Renal cortex interstitium (tissue), 15 donors: ENCODE measurements at places on chromosomes 4 and X. TPM values are rescaled to one million over a fixed set of nuclear protein-coding genes. Genes with fewer than 3 reads are reported as not detected.

DNA sequence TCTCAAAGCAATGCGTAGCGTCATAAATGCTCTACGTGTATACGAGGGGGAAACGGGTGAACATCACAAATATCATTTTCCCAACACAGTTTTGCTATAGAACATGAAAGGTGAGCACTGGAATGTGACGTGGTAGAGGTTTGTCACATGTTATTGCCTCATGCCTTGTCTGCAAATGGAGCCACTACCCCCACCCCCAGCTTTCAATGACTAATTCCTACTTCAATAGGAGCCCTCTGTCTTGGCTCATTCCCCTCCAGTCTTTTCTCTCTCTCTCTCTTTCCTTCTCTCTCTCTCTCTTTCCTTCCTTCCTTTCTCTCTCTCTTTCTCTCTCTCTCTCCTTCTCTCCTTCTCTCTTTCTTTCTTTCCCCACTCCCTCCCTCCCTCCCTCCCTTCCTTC, 127.0 kb downstream of the STOX2 start:
- DNase-seq: no peak

GRCh38 chr4:32374206-32374605, 1654.0 kb downstream of the PCDH7 start:
- DNase-seq: no peak

- no peak for DNase-seq
Measured at GRCh38 chr4:1112174-1112820, 1.1 kb downstream of the RNF212 start.

GRCh38 chr4:16942491-16942890, 44.0 kb upstream of the LDB2 start:
- no peak for DNase-seq

DNA sequence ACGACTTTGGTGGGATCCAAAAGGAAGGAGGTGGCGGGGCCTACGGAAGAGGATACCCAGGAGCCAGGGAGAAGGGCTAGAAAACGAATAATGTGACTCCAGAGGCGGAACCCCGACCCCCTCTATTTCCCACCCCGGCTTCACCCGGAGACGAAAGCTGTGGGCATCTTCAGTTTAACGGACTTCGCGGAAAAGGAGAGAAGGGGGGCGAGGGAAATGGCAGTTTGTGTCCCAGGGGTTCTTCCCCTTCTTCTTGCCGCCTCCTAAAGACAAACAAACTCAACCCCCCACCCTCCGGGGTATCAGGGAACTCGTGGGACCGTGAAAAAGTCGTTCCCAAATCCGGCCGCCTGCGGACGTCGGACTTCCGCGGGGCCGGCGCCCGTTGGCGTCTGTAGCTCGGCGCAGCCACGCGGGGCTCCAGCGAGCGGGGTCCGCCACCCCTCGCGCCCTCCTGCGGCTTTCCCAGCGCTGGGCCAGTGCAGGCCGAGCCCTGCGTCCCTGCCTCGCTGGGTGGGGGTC, 3.6 kb upstream of the LEF1 start:
- no peak for DNase-seq

DNA sequence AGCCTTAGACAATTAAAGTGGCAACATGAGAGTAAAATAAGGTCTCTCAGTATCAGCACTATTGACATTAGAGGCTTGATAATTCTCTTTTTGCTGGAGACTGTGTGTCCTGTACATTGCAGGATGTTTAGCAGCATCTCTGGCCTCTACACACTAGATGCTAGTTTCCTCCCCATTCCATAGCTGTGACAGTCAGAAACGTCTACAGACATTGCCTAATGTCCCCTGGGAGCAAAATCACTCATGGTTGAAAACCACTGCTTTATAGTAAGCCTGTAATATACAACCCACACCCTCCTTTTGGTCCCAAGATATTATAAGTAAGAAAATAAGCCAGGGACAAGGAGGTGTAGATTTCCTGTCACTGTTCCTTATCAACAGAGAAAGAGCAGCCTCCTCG, 166.0 kb downstream of the FRMPD4 start:
- DNase-seq: no peak

- no peak for DNase-seq
Measured at GRCh38 chr4:99594818-99595217, 20.2 kb downstream of the MTTP start.

DNA sequence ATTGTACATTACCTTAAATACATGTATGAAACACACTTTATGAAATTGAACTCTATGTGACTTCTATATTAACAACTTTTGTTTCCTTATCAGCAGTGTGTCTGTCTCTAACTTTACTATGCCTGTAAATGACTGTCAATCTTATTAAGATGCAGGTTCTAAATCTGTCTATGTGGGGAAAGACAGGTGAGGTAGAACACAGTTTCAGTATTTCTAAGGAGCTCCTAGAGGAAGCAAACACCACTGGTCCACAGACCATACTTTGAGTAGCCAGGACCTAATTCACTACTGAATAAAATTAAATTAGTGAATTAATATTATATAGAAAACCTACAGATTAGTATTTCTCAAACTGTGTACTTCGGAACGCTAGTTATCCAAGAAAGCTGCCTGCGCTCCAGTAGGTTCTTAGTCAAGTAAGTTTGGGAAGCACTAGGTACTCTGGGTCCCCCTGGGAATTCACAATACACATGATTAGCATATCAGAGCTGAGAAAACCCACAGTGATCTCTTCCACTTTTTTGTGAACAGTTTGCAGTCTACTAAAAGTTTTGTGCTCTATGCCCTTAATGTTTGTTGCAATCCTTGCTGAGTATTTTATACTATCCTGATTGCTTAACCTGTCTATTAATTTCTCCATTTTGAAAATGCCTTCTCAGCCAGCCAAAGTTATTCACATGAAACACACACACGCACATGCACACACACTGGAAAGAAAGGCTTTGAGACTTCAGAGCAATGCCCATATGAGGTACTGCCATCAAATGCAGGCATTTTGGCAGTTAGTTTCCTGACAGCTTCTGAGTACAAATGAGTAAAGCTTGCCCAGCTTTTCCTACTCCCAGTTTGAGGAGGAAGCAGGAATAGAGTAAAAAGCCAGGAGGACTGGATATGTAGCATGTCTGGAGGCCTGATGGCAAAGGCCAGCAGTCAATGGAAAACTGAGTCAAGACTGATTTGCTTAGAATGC, 133.6 kb upstream of the CPEB2 start:
- no peak for DNase-seq

DNA sequence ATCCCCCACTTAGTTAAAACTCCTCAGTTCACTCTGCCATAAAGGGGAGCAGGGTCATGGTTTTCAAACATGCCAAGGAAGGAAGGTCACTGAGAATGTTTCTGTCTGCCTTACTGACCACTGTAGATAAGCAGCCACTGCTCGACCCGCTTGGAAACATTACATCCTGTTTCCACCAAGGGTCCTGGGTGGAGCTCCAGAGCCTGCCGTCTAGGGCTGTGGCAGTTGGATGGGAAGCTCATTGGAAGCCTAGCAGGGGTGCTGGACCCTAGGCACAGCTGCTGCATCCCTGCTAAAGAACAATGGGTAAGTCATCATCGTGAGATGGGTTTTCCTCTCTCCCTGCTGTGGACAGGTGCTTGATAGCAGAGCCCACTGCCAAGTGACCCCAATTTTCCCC, 76.0 kb upstream of the SRD5A3 start:
- DNase-seq: no peak

DNA sequence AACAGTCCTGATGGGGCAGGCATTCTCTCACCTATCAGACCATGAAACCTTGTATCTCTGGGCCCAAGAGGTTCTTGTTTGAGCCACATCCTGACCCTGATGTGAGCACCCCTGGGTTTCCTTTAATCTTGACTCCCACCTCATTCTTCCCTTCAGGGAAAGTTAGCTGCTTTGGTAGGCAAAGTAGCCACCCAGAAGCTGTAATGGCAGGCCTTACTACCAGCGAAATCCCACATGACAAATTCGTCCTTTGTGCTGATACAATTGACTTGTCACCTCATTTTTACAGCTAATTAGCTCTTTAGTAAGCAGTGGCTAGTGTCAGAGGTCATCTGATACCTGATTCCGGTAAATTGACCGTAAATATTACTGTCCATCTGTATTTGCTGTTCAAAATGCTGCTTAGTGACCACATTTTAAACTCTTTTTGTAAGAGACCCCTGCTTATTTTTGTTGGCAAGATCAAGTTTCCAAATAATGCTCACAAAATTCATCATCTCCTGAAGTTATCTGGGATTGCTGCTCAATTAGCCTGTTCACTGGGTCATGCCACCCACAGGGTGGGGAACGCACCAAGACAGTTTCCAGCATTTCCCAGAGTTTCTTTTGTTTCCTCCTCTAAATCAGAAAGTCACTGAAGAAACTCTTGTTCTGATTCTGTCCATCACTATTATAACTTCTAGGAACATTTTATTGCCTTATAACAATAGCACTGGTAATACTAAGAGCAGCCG, 329.7 kb downstream of the GPAT3 start:
- DNase-seq: no peak

- DNase-seq: no peak
Measured at GRCh38 chrX:53476371-53476770, 42.2 kb upstream of the HSD17B10 start.

DNA sequence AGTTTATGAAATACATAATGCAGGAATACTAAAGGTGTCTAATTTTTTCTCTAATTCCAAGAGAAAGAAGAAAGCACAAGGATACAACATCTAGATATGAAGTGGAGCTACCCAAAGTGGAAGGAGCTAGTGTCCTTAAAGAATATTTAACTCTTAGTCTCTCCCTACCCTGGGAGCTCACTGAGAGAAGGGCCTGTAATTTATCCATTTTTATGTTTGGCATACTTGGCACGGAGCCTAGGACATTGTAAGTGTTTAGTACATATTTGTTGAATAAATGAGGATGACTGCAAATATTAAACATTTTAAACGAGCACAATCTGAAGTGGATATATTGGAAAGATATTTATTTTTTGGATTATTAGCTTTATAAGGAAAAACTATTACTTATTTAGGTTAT, 674.8 kb downstream of the IQCM start:
- no peak for DNase-seq

DNA sequence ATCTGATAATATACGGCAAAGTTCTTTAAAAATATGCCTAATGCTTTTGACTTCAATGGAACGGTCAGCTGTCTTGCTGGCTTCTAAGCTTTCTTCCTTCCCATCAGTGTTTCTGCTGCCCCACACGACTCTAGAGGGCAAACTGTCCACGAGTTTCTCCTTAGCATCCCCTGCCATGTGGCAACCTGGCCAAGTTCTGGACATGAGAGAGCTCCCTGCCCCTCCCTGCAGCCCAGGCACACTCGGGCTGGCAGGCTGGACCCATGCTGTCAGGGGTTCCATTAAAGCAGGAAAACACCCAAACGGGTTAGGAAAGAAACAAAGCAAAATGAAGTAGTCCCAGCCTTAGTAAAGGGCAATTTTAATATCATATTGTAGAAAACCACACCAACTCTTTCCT, 38.8 kb downstream of the KDR start:
- DNase-seq: no peak

DNA sequence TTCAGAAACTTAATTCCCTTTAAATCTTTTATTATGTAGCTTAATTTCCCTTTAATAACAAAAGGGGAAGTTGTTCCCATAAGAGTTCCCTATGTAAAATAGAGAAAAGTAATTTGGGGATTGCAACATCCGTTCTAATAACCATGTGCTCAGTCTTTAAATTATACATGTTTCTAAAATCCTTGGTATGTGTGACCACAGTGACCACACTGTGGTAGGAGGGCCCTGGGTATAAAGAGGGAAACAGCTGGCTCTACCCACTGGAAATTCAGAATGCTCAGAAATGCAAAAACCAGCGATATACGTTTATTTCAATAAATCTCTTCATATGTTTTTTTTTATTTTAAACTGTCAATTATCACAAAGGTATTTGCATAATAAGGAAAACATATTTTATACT, 219.1 kb downstream of the FGF13 start:
- no peak for DNase-seq

- no peak for DNase-seq
Measured at GRCh38 chrX:1468250-1468772, 15.6 kb upstream of the ASMTL start.

DNA sequence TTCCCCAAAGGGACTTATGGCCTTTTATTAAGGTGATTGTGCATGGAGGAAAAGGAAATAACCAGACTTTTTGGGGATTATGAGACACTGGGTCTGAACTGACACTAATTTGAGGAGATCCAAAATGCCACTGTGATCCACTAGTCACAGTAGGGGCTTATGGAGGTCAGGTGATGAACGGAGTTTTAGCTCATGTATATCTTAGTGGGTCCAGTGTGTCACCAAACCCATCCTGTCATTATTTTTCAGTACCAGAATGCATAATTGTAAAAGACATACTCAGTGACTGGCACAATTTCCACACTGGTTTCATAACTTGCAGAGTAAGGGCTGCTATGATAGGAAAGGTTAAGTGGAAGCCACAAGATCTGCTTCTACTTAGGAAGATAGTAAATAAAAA, 131.3 kb downstream of the RTL3 start:
- no peak for DNase-seq

GRCh38 chr4:15754323-15754722, 23.8 kb upstream of the CD38 start:
- no peak for DNase-seq

DNA sequence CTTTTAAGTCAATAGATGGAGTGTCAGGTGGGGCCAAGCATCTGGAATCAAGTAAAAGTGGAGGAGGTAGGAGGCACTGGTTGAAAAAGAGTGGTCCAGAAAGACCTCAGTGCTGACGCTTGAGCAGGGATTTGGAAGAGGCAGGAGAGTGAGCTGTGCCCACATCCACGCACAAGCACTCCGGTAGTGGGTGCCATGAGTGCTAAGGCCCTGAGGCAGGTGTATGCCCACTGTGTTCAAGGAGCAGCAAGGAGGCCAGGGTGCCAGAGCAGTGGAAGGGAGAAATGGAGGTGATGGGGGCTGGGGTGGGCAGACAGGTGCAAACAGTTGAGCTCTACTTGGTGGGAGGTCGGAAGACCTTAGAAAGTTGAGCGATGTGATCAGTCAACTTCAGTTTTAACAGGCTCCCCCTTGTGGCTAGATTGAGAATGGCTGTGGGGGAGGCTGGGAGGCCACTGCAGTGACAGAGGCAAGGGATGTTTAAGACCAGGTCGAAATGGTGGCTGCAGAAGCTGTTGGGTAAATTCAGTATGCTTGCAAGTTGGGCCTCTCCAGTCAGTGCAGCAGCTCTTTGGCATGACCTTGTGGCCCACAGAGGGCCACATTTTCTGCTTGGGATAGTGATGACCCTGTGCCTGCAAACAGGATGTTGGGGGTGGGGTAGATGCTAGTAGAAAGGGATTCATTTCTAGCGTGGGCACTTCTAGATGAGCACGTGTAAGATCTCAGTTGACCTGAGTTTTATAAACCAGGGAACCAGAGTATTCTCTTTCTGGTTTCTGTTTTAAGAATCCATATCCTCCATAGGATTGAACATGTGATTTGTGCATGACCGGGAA, 12.7 kb downstream of the TKTL1 start:
- no peak for DNase-seq

- no peak for DNase-seq
Measured at GRCh38 chr4:65007841-65008439, 598.7 kb upstream of the TECRL start.

GRCh38 chr4:63505714-63506460, 903.4 kb downstream of the TECRL start:
- no peak for DNase-seq

Gene LRAT
- 0.77 TPM for polyA plus RNA-seq

Gene CTBP1
- 150 TPM for polyA plus RNA-seq

Gene SLC6A14
- polyA plus RNA-seq: 0.19 TPM

Gene CT47B1
- not detected for polyA plus RNA-seq

Gene FGFR3
- 67.4 TPM for polyA plus RNA-seq

Gene HDX
- polyA plus RNA-seq: 5.2 TPM

Gene TIGD4
- 1.9 TPM for polyA plus RNA-seq

Gene OTUD4
- polyA plus RNA-seq: 42.0 TPM
